A549 (cell line): ENCODE measurements at places on chromosomes 11 and 22.

DNA sequence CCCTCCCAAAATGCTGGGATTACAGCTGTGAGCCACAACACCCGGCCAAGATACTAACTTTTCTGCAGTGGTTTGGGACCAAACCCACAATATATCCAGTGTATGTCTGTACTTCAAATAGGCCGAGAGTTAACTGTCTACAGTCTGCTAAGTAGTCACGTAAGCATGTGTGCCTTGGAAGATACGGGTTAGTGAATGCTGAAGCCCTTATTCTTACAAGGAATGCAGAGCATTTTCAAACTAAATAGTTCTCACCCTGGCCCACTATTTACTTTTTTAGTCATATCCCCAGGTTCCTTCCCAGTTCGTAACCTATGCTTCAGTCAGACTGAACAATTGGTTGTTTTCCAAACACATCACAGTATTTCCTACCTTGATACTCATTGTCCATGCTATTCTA lies 176.0 kb downstream of the WNT11 start:
- peak; percentile 93 for DNase-seq

GRCh38 chr11:71976551-71976950 lies 22.2 kb upstream of the IL18BP start:
- no peak for DNase-seq

DNA sequence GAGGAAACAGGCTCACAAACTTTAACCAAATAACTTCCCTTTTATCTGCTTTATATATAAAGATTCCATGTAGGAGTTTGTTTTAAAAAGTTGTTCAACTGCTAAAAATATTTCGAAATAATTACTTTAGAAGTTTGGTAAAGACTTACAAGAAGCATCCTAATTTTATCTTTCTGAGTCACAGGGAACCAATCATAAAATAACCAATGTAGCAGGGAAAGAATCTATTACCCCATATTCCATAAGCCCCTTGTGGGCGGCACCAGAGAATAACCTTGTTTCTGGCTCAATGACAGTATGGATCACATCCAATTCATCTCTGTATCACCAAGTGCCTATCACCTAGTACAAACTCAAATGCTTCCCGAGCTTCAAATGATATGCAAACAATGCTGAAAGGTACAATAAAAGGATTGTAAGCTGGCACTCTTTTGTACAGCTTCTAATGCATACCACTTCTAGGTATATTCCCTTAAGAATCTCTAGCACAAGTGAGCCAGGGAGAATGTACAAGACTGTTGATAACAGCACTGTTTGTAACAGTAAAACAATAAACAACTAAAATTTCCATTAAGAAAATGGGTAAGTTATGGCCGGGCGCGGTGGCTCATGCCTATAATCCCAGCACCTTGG lies 158.4 kb downstream of the ATG16L2 start:
- DNase-seq = no peak

DNA sequence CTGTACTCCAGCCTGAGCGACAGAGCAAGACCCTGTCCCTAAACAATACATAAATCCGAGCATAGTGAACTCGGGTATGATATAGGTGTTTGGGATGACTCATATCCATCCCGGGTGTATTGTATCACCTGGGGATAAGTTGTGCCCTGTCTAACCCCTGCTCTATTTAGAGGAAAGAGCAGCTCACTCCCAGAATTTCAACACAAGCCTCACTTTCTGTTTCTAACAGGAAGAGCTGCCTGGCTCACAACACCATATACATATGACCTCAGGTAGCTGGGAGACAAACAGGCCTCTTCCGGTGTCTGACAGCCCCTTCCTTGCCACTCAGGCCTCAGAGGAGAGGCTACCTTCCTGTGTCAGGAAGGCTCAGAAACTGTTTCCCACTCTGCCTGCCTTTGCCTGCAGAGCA lies 9.9 kb upstream of the MICALL1 start:
- no peak for DNase-seq

- DNase-seq = no peak
Measured at GRCh38 chr22:29917052-29917902, 34.3 kb downstream of the MTMR3 start.

- no peak for DNase-seq
Measured at GRCh38 chr22:36166518-36167220, 6.1 kb upstream of the APOL3 start.

GRCh38 chr22:28594797-28595462 lies 84.7 kb downstream of the TTC28 start:
- DNase-seq = peak; percentile 9

GRCh38 chr22:43186272-43187170 lies at the start of gene TTLL12:
Gene TTLL12 (minus strand): TSS chr22:43187134. CDS start chr22:43187069, 65 bp downstream.
- peak; percentile 21 for DNase-seq

DNA sequence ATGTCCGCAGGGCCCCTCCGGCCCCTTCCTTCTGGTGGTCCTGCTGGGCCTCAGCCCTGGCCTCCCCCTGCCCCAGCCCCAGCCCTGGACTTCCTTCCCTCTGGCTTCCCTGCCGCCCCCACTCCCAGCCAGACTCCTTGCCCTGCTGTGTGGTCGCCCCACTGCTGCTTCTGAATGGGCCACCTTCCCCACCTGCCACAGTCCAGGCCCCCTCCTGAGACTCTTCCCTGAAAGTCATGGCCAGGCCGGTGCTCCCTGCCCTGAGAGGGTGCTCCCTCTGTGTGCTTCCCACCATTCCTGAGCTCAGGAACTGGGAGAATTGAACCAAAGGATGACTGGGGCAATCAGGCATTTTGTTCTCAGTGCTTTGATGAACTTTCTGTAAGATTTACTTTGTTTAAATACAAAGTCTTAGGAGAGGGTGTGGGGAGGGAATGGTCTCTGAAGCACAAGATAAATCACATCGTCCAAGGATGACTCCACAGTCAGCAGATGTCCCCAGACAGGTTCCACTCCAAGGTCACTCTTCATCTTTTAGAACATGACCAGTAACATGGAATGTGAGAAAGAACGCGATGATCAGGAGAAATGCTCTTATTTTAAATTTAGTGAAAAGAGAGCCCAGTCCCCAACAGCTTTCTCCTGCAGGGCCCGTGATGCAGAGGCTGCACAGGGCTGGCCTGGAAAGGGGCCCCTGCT lies 774 bp downstream of the APOBEC3D start:
- DNase-seq = no peak

GRCh38 chr11:68040101-68040956 lies 1.5 kb downstream of the TCIRG1 start:
- DNase-seq = peak; percentile 51

DNA sequence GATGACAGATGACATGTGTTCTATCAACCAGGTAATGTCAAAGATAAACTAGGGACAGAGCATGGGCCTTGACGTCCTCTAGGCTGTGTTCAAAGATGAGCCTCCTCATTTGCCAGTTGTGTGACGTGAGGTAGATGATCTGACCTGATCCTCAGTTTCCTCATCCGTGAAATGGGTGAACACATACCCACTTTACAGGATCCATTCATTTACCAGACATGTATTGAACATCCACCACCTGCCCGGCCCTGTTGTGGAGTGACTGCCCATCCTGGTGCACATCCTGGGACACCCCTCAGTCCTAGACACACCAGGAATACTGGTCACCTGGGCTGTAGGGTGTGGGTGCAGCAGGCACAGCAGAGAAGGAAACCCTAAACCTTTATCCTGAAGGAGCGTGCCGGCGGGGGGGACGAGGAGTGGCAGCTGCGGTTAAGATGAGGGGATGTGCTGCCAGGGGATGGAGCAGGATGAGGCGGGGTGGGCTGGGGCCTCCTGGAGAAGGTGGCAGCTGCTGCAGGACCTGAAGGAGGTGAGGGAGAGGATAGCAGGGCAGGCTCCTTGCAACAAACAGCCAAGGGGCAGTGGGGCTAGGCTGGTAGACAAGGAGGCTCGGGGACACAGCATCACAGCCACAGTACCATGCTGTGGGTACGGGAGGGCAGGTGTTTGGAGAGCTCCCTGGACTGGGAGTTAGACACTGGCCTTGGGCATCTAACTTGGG lies 8.4 kb downstream of the CLDN5 start:
- no peak for DNase-seq

GRCh38 chr11:17588721-17589120 lies 41.7 kb downstream of the OTOG start:
- DNase-seq = no peak

DNA sequence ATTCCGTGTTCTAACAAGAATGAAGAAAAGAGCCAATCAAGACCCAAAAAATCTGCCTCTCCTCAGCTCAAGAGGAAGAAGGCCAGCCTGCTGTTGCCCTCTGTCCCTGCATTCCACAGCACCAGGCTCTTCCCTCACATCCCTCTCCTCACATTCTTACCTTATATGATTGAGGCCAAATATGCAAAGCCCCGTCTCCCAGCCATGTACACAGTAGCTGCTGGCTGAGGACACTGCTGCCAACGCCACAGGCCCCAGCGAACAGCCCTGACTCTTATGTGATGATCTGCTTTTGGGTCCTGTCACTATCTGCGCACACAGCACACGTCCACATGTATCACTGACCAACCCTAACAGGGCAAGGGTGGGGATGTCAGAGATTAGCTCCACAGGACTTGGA lies 60.2 kb downstream of the MICAL3 start:
- DNase-seq = no peak

DNA sequence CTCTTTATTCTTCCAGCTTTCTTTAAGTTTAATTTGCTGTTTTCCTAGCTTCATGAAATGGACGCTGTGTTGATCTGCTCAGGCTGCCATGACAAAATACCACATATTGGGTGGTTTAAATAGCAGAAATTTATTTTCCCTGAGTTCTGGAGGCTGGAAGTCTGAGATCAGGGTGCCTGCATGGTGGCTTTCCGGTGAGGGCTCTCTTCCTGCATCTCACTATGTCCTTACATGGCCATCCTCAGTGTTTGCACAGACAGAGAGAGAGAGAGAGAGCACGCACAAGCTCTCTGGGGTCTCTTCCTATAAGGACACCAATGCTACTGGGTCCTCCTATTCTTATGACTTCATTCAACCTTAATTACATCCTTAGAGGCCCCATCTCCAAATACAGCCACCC lies 28.7 kb downstream of the MCAM start:
- no peak for DNase-seq

- no peak for DNase-seq
Measured at GRCh38 chr22:46536537-46537224, 739 bp downstream of the CELSR1 start.

DNA sequence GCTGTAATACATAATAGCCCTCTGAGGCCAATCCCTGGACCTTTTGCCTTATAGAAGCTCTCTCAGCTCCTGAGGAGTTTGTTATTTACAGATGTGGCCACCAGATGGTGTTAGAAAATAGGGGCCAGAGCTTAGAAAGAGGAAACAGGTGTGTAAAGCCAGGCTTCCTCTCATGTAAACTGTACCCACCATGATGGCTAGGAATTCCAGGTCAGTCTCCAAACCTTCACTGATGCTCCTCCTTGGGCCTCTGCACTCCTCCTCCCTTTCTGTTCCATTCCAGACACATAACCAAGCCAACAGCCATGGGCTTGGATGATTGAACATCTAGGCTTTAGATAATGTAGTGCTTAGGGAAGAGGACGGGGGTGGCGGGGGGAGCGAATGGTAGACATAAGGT lies 39.7 kb downstream of the USP35 start:
- peak; percentile 60 for DNase-seq

DNA sequence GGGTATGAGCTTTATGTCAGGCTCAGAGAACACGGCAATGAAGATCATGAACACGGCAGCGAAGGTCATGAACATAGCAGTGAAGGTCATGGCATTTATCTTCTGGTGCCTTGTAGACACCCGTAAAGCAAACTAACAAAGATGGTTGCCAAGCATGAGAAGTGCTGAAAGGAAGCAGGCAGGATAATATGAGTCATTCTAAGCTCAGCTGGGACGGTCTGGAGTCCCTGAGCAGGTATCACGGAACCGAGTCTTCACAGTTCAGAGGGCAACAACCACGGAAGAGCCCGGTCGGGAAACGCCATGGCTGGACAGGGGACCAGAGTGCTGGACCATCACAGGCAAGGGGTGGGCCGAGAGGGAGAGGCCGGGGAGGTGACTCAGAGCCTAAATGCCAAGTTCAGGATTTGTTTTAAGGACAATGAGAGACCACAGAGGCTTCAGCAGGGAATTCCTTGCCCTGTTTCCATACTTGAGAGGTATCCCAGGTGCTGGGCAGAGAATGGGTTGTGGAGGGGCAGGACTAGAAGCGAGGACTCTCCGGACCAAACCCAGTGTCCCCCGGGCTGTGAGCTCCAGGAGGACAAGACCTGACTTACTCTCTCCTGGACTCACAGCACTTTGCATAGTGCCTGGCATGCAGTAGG lies 13.1 kb upstream of the MS4A10 start:
- DNase-seq = no peak

- DNase-seq = peak; percentile 21
Measured at GRCh38 chr22:25564320-25564978, at the start of gene GRK3. Gene GRK3 (plus strand): TSS chr22:25564675. CDS start chr22:25565041, 366 bp downstream.

- DNase-seq = no peak
Measured at GRCh38 chr11:118305726-118306125, 1.2 kb downstream of the CD3E start.

GRCh38 chr11:62865635-62866034 lies 15.1 kb upstream of the SLC3A2 start:
- DNase-seq = no peak

GRCh38 chr22:27296091-27296675 lies 505.4 kb downstream of the MN1 start:
- no peak for DNase-seq

GRCh38 chr22:46289244-46289891 lies 7.3 kb upstream of the GTSE1 start:
- DNase-seq = no peak

- DNase-seq = no peak
Measured at GRCh38 chr11:82046778-82047177, 686.9 kb downstream of the FAM181B start.

DNA sequence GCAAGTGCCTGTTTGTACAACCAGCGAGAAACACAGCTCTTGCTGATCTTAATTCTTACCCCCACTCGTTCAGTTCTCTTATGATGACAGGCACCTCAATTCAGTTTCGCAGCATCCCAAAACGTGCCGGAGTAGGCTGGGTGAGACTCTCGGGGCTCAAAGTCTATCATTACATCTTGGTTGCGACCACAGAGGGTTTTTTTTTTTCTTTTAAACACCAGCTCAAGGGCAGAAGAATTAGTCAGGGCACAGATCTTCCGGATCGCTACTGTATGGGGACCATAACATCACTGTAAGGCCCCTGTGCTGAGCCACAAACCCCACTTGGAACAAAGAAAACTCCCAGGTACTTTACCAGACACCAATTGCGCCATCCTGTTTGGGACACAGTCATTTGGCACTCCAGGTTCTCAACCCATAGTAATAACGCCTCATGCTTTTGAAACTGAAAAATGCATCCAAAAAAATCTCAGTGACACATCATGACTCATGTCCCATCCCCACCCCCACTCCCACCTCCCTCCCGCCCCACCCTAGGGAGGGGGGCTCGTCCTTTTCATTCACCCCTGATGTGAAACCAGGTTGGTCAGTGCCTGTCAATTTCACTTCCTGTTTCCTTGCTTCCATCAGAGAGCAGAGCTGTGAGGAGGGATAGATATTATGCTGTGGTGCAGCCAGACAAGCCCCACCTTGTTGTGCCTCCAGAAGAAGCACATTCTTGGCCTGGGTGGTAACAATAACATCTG lies 41.0 kb upstream of the CD5 start:
- no peak for DNase-seq

- peak; percentile 11 for DNase-seq
Measured at GRCh38 chr11:47714554-47715081, 551 bp downstream of the AGBL2 start.
